Left lung (tissue), 14 donors: ENCODE measurements at places on chromosomes 16 and 17. TPM values are rescaled to one million over a fixed set of nuclear protein-coding genes. Genes with fewer than 3 reads are reported as not detected.

The MYH1 gene
- total RNA-seq, result 0.20 TPM

The MAF gene
- total RNA-seq, result 52.2 TPM

DNA sequence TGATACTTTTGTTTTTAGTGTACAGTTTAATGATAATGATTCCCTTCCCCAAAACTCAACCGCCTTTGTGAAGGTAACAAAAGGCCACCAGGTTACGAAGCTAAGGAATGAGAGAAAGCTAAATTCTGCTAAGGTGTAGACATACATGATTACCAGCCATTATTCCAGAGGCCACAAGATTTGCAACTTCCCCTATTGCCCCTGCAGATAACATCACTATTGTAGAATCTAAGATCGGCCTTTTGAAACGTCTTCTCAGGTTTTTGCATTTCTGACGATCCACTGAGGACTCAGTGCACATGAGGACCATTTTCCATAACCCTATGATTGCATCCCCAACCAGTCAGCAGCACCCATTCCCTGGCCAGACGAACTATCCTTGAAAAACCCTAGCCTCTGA lies 33.9 kb upstream of the SNN start:
- H3K4me1 ChIP-seq, result peaks cover 52% of the 10 kb centered on the region
- no peak for DNase-seq
- no peaks in the 10 kb centered on the region for H3K27me3 ChIP-seq

DNA sequence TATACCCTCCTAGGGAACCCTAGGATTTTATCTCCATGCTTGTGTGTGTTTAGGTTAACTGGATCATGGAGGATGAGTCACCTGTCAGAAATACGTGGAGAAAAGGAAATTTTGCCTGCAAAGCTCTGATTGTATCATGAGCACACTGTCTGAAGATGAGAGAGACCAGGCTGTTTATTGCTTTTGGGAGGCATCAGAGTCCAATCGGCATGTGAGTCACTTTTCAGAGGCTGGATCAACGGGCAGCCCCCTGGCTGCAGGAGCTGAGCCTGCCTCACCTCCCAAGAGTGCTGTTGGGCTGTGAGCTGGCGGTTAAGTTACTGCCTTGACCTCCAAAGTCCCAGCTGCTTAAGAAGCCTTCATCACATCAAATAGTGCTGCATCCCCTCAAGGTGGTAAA lies 41.5 kb upstream of the MED9 start:
- no peak overlapping the region for H3K27ac ChIP-seq
- no peak overlapping the region for H3K4me3 ChIP-seq
- DNase-seq, result no peak
- no peaks in the 10 kb centered on the region for H3K27me3 ChIP-seq
- no peaks in the 10 kb centered on the region for H3K4me1 ChIP-seq

DNA sequence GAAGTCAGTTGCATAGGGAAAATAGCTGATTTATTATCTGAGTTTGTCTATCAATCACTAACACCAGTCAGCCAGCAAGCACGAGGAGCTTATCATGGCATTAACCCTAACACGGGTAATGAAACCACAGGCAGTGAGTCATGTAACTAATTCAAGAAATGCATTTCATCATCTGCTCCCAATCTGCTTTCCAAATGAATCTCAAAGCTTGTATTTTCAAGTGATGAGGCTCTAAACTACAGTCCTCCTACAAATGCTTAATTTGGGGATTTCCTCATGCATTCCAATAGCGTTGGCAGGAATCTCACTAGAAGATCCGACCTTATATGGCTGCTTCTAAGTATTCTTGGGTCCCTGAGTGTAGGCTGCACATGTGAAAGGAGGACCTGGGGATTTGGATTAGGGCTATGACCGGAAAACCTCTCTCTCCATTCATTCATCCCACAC lies 118.4 kb upstream of the HSBP1 start:
- H3K27ac ChIP-seq, result no peak overlapping the region
- no peak for DNase-seq
- H3K27me3 ChIP-seq, result no peaks in the 10 kb centered on the region
- H3K4me3 ChIP-seq, result no peak overlapping the region
- H3K4me1 ChIP-seq, result no peaks in the 10 kb centered on the region
- no peaks in the 10 kb centered on the region for H3K36me3 ChIP-seq

DNA sequence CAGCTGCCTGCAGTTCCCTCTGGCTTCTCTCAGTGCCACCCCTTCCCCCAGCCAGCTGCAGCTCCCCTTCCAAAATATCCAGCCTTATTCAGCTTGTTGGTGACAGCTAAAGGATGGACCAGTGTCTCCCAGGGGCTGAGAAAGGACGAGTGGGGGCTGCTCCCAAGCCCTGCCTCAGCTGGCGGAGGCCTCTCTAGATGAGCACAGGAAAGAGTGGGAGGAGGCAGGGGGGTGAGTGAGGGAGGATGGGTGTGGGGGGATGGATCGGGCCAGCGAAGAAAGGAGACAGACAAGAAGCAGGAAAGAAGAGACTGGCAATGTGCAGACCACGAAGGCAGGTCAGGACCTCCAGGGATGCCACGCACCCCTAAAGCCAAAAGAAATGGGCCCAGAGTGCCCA lies 17.5 kb downstream of the PIPOX start:
- H3K27ac ChIP-seq, result no peak overlapping the region
- H3K27me3 ChIP-seq, result no peaks in the 10 kb centered on the region
- H3K4me3 ChIP-seq, result no peak overlapping the region

- H3K4me1 ChIP-seq, result no peaks in the 10 kb centered on the region
- no peak overlapping the region for H3K27ac ChIP-seq
- H3K36me3 ChIP-seq, result no peaks in the 10 kb centered on the region
- DNase-seq, result no peak
- H3K4me3 ChIP-seq, result no peak overlapping the region
- H3K27me3 ChIP-seq, result no peaks in the 10 kb centered on the region
Measured at GRCh38 chr16:78574571-78574970, 475.1 kb downstream of the WWOX start.

DNA sequence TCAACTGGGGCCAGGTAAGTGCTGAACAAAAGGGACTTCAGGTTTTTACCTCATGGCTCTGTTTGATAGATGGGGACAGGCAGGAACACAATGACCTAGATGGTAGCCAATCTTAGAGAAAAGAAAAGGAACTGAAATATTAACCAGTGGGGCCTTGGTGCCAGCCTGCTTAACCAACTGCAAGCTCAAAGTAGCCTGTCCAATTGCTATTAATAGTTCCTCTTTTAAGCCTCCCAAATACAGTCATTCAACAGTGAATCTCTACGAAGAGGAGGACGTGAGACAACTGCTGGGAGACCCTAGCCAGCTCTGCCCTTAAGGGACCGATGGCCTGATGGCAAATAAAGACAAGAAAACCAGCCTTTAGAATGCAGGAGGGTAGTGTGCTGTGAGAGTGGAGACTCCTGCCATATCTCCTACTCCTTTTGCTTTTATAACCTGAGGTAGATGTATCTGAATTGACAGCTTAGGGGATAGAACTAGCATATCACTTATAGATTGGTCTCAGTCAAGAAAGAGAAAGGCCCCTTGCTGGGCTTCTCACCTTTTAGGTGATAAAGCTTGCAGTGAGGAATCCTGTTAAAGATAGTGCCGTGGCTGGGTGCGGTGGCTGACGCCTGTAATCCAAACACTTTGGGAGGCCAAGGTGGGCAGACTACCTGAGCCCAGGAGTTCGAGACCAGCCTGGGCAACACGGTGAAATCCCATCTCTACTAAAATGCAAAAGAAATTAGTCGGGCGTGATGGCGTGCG lies 28.3 kb downstream of the ARSG start:
- H3K36me3 ChIP-seq, result no peaks in the 10 kb centered on the region
- peaks cover 36% of the 10 kb centered on the region for H3K4me1 ChIP-seq
- no peak overlapping the region for H3K4me3 ChIP-seq
- H3K27ac ChIP-seq, result no peak overlapping the region
- H3K27me3 ChIP-seq, result no peaks in the 10 kb centered on the region
- no peak for DNase-seq

DNA sequence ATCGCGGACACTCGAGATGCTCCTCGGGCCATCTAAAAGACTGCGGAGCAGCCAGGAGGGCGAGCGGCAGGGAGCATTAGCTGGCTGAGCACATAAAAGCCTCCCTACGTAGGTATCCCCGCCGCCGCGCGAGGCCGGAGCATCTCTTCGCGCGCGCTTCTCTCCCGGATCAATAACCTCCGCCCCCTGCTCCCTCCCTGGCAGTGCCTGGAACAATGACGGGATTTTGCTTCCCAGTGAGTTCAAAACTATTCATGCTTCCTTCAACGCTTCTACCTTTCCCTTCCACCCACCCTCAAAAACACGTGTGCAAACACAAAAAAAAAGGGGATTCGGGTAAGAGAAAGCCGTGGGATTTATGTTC lies 984 bp downstream of the CENPV start:
- H3K36me3 ChIP-seq, result no peaks in the 10 kb centered on the region
- no peaks in the 10 kb centered on the region for H3K27me3 ChIP-seq
- no peak for DNase-seq
- H3K4me3 ChIP-seq, result peak overlapping the region; percentile 64
- H3K4me1 ChIP-seq, result peaks cover 16% of the 10 kb centered on the region
